Stimulated activated CD4-positive, alpha-beta T cell treated with anti-CD3 and anti-CD28 coated beads, Interleukin-12 subunit alpha, Interleukin-12 subunit beta, amount 100 ng/mL, for 4 hours (primary cell): ENCODE measurements at places on chromosomes 3 and 15.

DNA sequence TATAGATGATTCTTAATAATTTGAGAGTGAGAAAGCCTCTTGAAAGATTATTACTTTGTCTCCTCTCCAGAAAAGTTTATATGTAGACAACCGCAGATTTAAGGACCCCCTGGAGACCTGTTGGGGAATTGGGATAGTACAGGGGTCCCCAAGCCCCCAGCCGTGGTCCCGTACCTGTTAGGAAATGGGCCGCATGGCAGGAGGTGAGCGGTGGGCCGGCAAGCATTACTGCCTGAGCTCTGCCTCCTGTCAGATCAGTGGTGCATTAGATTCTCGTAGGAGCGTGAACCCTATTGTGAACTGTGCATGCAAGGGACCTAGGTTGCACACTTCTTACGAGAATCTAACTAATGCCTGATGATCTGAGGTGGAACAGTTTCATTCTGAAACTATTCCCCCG, 78.3 kb downstream of the PFN2 start:
- no peak for DNase-seq

GRCh38 chr15:84755736-84756527, 7.5 kb downstream of the ZNF592 start:
- no peak for DNase-seq

DNA sequence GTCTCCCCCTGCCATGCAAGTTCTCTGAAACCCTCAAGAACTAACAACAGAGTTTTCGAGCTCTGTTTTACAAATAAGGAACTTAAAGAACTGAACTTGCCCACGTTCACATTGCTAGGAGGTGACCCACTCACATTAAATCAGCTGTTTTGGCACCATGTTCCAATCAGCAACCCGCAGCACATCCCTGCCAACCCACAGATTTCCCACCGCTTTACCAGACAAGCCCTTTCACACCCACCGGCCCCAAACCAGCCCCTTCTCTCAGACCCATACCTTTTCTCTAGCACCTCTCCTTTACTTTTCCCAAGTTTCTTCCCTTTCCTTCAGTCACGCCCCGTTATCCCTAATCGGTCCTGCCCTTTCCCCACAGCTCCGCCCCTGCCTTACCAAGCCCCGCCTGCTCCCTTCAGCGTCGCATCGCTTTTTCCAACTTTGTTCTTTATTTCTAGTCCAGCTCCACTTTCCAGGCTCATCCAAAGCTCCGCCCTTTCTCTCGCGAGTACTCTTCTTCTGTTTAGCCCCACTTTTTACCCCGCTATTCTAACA, 804 bp upstream of the BRPF1 start:
- no peak for DNase-seq

GRCh38 chr3:50124052-50124799, 30.9 kb upstream of the SEMA3F start:
- no peak for DNase-seq

DNA sequence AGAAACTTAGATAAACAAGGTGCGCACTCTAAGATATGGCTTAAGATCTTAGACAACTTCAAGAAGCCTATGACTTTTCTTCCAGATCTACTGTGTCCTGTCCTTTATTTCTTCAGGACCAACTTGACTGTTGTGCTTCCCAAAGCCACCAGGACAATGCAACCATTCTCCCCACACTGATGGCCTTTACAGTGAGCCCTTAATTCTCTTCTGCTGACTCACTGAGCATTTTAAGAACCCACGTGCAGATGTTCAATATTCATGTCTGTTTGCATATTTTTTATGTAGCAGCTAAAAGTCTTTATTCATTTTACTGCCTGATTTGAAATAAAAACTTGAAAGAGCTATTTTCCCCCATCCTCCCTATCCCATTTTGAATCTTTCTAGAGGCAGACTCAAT, 103.3 kb upstream of the SLC2A2 start:
- DNase-seq: no peak

GRCh38 chr3:191120447-191121298, 78.4 kb upstream of the OSTN start:
- no peak for DNase-seq

GRCh38 chr3:190000861-190001196, 119.9 kb downstream of the P3H2 start:
- no peak for DNase-seq

- DNase-seq: peak; percentile 62
These were observed 11.3 kb upstream of the RPL39L start for GRCh38 chr3:187150599-187150998.

DNA sequence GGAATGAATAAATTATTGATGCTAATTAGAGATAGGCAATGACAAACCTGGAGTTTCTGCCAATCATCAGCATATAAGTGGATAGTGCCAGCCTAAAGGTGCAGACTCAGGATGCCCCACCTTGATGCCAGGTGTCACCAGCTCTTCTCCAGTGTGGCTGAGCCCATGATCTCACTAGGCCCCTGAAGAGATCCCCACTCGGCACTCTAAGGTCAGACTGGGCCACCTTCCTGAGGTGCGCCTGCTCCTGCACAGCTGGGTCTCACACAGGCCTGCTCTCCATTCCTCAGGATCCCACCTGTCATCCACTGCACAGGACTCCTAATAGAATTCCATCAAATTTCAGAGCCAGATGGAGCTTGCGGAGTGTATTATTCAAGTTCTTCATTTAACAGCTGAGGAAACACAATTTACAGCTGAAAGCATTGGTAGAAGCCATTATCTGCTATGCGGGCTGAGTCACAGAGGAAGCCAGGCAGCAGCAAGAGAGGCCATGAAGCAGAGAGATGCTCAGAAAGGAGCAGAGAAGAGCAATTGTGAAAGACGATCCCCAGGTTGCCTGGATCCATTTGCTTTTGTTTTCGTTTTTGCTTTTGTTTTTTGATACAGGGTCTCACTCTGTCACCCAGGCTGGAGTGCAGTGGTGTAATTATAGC, 25.1 kb upstream of the FSTL1 start:
- DNase-seq: no peak

GRCh38 chr15:78737187-78737820, 74.0 kb downstream of the ADAMTS7 start:
- DNase-seq: no peak

DNA sequence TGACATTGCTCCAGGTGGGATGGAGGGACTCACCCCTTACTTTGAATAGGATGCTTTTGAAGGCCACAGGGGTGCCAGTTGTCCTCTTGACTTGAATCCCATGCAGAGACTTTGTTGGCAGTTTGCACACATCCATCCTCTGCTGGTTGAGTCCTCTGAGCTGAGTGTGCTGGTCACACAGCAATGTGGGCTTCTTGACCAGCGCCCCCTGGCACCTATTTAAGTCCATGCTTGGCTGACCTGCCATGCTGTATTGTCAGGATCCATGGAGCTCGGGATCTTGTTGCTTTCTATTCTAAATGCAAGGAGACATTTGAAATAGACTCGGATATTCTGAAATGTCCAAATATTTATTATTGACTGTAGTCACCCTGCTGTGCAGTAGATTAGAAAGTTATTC, 19.8 kb downstream of the RAB7A start:
- DNase-seq: no peak

DNA sequence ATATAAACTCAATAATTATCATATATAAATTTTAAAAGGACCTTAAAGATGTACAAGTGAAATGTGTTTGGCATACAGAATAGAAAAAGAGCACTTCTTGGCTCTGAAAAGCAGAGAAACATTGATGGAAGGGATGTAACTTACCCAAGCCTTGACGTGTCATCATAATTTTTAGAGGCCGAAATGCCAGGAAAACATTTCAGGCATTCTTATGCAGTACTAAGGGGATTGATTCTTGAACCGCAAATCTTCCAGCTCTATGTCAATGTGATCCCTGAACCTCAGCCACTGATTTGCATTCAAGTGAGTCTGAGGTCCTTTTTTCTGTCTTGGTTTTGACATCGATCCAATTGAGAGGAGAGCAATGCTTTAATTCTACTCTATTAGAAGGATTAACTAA, 97.8 kb downstream of the CLDN1 start:
- no peak for DNase-seq

GRCh38 chr15:48427960-48428547, 96.8 kb downstream of the DUT start:
- DNase-seq: no peak

DNA sequence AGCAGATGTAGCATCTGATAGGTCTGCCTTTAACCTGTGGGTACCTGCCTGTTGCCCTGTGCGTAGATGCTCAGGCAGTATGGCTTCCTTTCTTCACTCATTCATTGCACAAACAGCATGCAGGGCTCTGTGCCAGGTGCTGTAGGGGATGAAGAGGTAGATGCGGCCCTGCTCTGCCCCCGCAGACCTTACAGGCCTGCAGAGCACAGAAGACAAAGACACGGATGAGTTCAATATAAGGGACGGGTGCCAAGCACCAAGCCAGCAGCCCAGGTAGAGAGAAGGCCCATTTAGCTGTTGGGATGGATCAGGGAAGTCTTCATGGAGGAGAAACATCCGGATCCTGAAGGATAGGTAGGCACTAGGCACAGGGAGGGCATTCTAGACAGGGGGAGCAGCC, 69.4 kb downstream of the AAGAB start:
- DNase-seq: no peak

- DNase-seq: no peak
These were observed 83.2 kb upstream of the RAP2B start for GRCh38 chr3:153078826-153079225.

DNA sequence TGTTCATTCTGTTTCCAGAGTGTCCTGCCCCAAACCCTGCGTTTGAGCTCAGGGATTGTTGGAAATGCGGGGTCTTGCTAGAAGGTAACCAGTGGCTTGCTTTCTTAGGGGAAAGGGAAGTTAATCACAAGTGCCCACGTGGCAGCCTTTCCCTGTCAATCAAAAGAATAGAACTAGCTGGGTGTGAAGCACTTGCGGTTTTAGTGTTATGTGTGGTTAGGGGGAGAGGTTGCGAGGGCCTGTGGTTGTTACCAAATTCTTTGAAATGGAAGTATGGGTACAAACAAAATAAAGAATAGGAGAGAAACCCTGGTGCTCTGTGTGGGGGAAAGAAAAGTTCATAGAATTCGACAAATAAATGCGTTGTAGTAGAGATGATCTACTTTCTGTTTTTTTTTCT, 67.6 kb downstream of the FNDC3B start:
- peak; percentile 37 for DNase-seq

GRCh38 chr3:46114323-46114988, 87.2 kb upstream of the XCR1 start:
- DNase-seq: no peak

- no peak for DNase-seq
These were observed 23.1 kb downstream of the ZBTB38 start for GRCh38 chr3:141391298-141391990.

DNA sequence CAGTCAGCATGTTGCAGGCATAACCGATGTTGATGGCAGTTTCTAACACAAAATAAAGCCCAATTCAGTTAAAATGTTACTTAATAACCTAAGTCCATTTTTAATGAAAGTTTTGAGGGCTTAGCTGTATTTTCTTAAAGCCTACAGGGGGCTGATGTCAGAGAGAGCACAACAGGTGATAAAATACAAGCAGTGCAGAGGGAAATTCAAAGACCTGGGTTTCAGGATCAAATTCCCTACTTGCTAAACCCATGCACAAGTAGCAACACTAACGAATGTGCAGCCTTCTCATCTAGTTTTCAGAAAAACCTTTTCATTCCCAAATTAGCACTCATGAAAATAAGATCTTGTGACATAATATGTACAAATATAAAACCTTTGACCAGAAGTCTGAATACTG, 202.0 kb downstream of the ATP8B4 start:
- DNase-seq: no peak

DNA sequence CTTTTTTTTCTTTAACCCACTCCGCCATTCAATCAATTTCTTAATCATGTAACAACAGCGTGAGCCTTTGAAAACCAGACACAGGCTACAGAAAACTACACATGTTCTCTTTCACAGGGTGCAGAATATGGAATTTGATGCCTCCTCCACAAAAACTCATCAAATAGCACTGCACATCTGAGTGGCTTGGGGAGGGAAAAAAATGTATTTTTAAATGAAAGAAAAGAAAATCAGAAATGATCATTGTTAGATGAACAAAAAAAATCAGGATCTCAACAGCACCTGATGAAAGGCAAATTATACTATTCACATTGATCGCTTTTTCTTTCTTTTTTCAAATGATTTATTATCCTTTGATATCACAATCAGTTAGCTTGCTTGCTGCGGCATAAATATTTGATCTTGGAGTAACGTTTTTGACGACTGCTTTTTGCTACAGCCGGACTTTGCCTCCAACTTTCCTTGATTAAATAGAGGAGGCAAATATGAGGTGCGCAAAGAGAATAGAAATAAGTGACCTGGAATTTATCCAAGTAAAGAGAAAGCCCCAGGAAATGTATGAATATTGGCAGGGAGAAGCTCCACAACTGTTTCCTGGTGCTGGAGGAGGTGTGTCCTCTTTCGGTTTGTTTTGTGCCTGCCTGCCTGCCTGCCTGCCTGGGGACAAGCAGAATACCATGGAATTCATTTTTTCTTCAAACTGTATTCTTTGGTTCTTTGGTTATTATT, 63.1 kb downstream of the EDEM1 start:
- no peak for DNase-seq

DNA sequence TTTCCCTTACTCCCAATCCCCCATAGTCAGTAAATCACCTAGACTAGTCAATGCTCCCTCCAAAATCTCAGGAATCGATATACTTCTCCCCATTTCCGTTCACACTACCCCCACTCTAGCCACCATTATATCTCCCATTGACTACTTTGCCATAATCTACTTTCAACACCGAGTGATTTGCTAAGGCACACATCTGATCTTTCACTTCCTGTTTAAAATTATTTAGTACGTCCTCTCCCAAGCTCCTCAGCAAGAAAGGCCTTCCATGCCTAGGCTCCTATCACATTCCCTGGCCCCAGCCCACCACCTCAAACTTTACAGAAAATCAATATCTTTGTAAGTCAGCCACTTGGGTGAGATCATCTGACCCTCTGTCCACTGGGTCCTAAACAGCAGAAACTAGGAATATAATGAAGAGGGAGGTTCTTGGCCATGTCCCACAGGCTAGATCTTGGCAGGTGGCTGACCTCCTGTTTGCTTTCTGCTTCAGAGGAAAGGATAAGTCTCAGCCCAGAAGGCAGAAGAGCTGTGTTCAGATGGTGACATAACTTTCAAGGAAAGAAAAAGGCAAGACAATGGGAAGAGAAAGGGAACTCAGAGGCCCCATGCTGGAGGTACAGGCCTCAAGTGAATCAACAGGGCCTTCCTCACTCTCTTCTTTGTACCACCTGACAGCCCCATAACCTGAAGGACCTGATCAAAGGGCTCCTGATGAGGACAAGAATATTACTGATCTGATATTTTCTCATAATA, 103.0 kb downstream of the RPL22L1 start:
- DNase-seq: no peak

DNA sequence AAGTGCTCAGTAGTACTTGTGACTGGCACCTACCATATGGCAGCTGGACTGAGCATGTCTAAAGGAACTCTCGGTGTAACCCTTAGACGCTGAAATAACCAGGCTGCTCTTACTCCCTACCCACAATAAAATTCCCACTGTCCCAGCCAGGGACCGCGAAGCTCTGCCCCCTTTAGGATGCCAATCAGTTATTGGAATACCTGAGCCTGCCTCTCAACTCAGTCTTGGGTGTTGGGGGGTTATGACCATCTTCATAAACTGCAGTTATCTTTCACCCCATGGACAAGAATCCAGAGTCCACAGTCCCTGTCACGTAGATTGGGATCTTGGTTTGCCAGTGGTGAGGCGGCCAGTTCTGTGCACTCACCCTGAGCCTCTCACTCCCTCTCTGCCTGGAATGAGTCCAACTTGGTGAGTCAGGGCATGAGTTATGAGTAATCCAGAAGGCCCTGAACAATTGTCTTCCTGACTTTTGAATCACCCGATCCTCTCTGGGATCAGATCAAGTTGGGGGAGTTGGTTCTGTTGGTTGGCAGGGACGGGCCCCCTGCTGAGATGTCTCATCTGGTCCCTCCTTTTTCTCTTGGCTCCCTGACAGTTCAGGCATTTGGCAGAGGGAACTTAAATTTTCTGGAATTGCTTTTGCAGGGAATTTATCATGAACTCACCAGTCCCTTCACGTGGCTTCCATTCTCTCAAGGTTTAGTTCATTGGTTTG, 120.1 kb upstream of the UBE2E1 start:
- DNase-seq: no peak
